ENCODE measurements at places on chromosomes 6 and 20.
A peak's percentile ranks its signal among the peaks of the same experiment; 100 is the strongest.

DNA sequence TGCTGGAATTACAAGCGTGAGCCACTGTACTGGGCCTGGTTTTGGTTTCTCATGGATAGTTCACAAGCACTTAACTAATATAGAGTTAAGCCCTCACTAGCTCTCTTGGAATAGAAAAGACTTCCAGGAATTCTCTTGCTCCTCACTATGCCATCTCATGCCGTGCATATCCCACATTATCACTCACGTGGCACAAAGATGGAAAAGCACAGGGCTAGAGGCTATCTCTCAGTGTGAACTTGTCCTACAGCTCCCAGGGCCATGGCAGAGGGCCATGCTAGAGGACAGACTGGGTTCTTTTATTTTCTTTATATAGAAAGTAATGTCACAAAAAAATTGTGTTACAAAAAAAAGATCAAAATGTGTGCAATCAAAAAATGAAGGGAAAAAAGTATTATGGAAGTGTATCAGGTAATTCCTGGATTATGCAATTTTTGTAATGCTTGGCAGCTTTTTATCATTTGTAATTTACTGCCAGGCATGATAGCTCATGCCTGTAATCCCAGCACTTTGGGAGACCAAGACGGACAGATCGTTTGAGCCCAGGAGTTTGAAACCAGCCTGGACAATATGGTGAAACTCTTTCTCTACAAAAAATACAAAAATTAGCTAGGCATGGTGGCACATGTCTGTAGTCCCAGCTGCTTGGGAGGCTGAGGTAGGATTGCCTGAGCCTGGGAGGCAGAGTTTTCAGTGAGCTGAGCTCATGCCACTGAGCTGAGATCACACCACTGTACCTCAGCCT, 6.4 kb upstream of the SLC2A12 start:
- DNase-seq = no peak

DNA sequence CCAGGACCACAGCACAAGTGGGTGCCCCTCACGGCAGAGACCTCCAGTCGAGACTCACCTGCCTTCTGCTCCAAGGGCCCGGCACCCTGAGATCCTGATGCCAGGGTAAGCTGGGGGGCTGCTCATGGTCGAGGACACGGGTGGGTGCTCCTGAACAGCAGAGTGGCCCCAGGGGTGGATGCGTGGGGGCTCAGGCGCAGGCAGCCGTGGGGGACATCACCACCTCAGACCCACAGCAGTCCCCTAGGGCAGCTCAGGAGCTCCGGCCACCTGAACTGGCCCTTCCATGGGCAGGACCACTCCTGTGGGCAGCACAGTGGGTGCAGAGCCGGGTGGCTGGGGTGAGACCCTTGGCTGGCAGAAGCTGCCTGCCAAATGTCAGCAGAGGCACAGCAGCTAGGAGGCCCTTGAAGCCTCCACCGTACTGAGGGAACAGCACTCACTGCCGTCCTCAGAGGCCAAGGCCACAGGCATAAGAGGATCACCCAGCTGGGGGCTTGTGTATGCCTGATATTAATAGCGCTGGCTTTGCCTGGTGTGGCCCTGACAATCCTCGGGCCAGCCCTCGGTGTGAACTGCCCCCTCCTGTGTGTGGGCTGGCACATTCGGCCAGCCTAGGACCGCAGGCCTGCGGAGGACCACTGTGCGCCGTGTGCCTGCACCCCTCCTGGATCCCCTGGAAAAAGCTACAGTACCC, 5.4 kb downstream of the UCKL1 start:
- no peak for DNase-seq

GRCh38 chr6:112086744-112087135, 542 bp downstream of the TUBE1 start:
- peak; percentile 44 for DNase-seq

DNA sequence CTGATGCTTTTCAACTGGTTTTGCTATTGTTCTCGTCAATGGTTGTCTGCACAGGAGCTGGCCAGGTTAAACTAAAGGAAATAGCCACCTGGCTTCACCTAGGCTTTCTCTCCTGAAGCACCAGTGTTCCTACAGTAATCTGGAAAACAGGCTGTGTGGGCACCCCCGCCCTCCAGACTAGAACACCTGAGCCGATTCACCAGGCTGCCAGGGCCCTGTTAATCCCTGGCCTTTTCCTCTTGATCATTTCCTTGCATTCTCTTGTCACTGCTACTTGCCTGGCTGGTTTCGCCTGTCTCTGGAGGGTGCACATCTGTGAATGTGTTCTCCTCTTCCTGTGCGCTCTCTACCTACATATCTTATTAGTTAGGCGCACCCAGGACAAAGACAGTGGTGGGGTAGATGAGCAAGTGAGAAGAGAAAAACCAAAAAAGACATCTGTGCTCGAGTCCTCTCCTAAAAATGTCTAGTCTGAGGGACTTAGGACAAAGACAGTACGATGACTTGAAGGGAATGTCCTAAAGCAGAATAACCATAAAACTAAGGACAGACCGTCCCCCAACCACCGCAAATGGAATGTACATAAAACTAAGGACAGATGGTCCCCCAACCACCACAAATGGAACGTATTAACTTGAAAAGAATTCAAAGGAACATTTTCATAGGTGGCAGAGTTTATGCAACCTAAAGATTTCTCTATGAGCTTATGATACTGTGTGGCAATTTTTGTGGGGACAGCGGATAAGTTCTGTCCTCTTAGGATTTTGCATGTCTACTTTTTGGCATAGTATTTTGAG, 45.9 kb upstream of the EMILIN3 start:
- no peak for DNase-seq

DNA sequence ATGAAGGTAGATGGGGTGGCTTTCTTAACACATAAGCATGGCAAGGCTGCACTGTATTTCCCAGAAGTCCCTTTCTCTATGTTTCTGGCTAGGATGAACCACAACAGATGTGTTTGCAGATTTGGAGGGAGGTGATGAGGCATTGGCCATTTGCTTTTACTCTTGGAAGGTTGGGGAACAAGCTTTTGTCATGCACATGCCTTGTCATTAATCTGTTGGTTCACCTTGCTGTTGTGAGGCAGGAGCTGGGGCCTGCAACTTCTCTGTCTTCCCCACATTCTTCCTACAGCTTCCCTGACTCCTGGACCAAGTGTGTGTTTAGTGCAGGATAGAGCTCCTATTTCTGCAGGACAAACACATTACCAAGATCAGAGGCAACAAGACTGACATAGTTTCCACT, 326.2 kb upstream of the SPTLC3 start:
- DNase-seq = no peak

GRCh38 chr6:72861935-72862432, 240.1 kb downstream of the KCNQ5 start:
- DNase-seq = peak; percentile 39

DNA sequence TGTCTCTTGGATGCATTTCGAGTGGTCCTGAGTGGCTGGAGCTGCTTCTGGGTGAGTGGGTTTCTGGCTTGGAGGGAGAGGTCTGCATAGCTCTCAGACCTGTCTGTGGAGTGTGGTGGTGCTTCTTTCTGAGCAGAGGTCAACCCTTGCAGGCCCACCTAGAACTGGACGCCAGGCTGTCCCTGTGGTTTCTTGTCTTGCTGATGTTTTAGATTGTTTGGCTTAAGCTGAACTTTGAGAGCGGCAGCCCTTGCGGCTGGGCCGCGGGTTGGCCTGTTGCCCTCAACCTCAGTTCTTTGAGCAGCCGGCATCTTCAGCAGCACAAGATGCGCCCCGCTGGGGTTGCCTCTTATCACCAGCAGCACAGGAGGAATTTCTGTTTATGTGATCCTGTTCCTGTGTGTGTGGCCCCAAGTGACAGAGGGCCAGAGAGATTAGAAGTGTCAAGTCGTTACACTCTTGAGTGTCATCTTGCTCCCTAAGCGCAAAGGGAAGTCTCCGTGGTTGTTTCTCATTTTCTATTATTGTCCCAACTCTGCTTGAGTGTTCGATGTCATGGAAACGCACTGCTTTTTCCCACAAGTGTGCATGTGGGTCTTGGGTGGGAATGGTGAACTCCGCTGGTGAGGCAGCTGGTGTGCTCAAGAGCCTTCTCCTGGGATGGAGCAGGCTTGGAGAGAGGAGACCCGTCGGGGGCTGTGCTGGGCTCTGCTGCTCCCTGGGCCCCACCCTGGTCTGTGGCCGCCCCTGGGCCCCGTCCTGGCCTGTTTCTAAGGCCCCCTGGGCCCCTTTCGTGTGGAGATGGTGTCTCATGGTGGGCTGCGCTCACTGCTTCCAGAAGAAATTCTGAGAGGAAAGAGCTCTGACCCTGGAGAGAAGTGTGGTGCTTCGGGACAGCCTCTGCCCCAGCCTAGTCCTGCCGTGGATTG, 20.1 kb upstream of the SLC22A1 start:
- DNase-seq = no peak

DNA sequence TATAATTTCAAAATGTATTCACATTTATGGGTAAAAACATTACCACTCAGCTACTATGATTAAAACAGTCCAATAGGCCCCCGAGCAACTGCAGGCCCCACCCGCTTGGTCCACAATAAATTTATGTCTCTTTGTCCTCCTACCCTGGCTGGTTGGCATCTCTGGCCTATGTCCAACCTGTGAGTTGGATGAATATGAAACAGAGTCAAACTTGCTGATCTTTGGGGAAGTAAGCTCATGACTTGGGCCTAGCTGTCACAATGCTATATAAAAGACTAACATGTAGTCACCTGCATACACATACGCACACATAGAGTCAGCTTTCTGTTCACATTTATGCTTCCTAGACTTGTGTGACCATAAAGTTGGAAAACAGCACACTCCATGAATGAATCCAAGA, 20.5 kb downstream of the MAP7 start:
- no peak for DNase-seq

GRCh38 chr6:85389151-85389797, 60.6 kb upstream of the NT5E start:
- no peak for DNase-seq

DNA sequence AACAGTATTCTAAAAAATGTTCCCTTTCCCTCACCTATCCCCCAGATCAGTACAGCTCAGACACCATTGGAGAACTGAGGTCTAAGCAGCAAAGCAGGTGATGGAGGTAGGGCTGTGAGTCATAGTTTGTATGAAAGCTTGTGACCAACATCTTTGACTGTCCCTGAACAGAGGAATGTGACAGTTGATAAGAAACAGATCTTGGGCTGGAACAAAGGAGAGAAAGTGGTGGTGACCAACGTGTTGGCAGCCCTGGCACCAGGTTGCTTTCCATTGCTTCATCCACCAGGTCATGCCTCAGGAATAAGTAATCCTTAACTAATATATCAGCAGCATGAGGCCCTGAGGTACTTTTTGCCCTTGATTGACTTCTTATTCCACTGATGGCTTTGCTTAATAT, 19.9 kb upstream of the CRIP3 start:
- no peak for DNase-seq

GRCh38 chr6:40146902-40147301, 212.6 kb upstream of the MOCS1 start:
- DNase-seq = no peak

DNA sequence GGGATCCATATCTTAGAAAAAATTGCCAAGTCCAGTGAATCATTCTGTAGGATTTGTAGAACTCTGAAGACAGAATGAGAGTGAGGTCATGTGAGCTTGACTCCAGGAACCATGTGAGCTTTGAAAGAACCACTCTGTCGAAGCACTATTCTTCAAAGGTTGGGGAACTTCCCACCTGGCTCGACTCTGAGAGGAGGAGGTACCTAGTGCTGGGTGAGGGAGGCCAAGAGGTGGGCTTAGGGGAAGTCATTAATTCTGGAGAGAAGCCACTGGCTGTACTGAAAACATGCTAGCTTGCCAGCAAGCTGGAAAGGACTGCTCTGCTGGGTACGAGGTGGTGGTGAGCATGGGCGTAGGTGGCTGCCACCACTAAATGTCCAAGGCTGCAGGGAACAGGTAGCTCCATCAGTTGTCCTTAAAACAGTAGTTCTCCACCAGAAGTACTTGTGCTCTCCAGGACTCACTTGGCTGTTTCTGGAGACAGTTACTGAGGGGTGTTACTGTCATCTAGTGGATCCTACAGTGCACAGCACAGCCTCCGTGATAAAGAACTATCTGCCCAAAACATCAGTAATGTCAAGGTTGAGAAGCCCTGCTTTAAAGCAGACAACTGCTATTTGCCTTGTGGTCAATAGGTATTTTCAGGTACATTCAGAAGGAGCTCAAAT, 34.7 kb upstream of the SYNJ2 start:
- DNase-seq = no peak

DNA sequence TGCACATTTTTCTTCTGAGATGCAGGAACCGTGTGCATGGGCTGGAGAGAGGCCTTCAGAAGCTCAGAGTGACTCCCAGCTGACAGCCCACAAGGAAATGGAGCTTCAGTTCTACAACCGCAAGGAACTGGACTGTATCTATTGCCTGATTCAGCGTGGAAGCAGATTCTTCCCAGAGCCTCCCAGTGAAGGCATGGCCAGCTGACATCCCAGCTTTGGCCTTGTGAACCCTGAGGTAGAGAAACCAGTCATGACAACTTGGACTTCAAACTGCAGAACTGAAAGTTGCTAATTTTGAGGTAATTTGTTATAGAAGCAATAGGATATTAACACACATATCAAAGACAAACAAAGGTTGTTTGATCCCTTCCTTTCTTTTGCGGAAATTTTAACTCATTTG, 94.3 kb upstream of the NOX3 start:
- DNase-seq = no peak

DNA sequence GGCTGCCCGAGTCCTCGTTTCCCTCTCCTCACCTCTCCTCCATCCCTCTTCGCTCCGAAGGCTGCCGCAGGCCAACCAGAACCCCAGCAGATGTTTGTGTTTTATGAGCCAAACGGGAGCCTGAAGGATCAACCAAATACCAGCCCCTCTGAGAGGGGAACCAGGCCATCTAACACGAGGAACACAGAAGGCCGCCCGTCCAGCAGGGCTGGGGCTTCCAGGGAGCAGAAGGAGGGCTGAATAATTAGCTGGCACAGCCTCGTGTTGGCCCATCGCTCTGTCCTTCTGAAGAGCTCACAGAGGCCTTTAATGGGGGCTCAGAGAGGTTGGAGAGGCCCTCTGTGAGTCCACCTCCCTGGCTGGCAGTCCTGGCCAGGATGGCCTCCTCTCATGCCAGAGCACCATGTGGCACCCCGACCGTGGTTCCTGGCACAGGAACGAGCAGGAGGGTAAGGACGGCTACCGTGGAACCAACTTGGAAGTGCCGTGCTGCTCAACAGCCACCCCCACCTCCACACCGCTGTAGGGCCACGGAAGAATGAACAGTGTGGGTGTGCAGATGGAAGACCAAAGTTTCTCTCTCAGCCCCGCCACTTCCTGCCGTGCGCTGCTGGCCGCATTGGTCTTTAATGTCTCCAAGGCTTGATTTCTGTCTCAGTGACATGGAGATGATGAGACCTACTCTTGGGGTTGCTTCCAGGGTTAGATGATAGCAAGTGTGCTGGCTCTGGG, 155.2 kb downstream of the SCML4 start:
- DNase-seq = no peak

All from kidney capillary endothelial cell (primary cell).